ENCODE measurements at places on chromosomes 7 and 10.

GRCh38 chr7:157889480-157889879, 552.7 kb downstream of the DNAJB6 start:
- DNase-seq: no peak

GRCh38 chr10:118664321-118664720, 68.9 kb upstream of the PRLHR start:
- no peak for DNase-seq

GRCh38 chr10:71525092-71525491, 128.4 kb downstream of the CDH23 start:
- no peak for DNase-seq

GRCh38 chr7:36611703-36612102, 112.6 kb downstream of the AOAH start:
- DNase-seq: no peak

GRCh38 chr10:47458466-47459154, 25.3 kb downstream of the ANXA8 start:
- DNase-seq: no peak

DNA sequence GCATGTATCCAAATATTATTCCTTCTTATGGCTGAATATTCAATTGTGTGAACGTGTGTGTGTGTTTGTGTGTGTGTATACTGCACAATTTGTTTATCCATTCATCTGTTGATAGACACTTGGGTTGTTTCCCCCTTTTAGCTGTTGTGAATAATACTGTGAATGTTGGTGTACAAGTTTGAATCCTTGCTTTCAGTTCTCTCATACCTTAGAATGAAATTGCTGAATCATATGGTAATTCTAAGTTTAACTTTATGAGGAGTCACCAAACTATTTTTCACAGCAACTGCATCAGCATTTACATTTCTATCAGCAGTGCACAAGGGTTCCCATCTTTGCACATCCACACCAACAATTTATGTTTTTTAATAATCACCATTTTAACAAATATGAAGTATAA, 86.9 kb upstream of the GATAD1 start:
- no peak for DNase-seq

GRCh38 chr7:30323006-30323355, 38.6 kb downstream of the ZNRF2 start:
- no peak for DNase-seq

- no peak for DNase-seq
Measured at GRCh38 chr10:120658943-120659885, 191.9 kb upstream of the WDR11 start.

DNA sequence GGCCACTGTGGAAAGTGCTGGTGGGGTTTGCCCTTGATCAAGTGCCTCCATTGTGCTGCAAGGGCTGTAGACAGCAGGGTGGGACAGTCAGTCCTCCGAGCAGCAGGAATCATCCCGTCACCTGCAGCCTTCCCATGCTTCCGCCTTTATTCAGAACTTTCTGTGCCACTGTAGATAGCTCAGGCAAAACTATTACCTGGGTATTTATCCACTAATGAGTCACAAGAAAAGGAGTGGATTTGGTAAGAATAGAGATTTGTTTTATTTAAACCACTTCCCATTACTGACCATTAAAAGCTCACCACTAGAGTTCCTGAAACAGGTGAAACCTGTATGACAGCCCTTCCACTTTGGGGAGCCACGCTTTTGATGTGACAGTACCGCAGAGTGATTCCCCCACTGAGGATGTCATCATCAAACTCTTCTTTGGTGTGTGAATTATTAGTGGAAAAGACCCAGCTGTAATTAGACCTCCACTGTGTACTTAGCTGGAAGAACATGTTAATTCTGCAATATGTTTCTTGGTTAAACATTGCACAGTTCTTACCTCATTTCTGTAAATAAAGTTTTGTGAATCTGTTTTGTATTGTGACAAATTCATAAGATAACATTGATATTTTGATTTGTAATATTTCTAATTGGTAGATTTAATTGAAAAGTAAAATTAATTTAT, 208.8 kb downstream of the MLLT10 start:
- DNase-seq: no peak

DNA sequence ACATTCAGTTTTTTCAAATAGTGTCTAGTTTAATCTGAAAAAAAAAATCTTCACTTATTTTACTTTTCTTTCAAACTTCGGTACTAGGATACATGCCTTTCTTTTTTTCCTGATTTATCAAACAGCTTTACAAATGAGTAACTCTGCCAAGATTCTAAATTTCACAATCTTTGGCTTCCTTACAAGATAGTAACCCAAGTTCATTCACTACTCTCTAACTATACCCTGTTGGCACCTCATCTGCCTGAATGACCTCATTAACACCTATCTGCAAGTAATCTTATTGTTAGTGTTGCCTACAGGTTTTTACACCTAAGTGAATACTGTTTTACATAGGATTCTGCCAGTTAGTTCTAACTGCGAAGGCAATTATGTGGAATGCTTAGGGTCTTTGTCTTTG, 159.8 kb downstream of the FOXP2 start:
- DNase-seq: no peak

DNA sequence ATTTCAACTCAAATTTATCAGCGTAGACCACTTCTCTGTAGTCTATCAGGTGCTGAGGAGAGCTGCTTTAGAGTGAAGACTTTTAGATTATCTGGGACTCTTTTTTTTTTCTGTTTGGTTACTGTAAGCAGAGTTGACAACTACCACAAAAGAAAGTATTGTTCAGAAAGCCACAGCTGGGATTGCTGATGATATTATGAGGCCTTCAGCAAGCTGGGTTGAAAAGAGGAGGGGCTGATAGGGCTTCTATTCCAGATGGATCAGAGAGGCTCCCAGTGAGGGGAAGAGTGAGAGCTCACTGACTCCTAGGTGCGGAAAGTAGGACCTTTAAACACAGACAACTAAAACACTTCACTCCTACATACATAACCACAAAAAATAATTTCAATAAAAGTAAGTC, 188.5 kb upstream of the FERD3L start:
- DNase-seq: no peak

Measured in NCI-H1105 treated with DMSO at 0.1 percent for 48 hours (cell line).